ENCODE measurements at places on chromosomes 7 and 10.

DNA sequence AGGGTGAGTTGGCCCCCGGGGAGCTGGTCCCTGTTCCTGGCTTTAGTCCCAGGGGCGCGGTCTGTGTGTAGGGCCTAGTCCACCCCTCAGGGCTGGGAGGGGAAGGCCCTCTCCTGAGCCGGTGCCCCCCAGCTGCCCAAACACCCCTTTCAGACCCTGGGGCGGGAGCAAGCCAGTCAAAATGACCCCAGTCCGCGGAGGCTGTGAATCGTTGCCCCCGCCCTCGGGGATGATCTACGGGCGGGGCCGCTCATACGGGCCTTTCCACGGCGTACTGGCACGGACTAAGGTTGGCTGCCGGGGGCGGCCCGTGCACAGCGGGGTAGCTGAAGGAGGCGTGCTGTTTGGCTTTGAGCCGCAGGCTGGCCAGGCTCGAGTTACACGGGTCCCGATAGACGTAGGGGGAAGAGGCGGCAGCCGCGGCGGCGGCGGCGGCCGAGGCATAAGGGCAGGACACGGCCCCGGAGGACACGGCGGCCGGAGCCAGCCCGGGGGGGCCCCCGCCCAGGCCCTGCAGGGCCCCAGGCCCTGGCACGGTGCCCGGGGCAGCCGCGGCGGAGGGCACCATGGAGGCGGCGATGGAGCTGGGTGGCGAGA lies 4.3 kb downstream of the ELOVL3 start:
- DNase-seq: no peak

DNA sequence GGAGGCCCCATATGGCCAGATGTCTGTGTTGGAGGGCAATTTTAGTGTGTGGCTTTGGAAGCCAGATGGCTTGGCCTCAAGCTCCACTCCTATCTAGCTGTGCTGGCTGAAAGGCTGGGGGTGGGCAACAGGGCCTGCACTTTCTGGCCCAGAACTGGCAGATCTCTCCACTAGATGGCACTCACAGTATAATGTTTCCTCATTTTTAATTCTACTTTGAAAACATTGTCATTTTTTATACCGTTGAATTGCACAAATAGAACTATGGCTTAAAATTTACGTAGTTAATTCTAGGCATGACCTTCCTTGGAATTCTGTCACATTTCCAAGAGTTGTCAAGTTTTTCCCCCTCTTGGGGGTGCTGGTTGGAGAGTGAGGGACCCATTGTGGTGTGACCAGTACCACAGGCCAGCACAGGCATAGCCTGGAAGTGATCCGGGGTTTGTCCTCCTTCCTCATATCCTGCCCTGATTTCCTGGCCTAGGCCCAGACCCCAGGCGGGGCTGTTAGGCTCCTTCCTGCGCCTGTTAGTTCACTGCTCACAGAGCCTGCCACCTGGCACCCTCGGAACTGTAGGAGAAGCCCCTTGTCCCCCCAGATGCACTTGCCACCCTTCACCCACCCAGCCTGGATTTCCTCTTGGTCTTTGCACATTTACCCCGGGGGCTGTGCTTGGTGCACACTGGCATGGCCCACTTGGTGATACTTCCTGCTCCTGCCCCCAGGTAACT lies 52.8 kb downstream of the ARHGAP22 start:
- peak; percentile 45 for DNase-seq

- no peak for DNase-seq
These were observed 40.0 kb downstream of the MKI67 start for GRCh38 chr10:128086003-128086863.

DNA sequence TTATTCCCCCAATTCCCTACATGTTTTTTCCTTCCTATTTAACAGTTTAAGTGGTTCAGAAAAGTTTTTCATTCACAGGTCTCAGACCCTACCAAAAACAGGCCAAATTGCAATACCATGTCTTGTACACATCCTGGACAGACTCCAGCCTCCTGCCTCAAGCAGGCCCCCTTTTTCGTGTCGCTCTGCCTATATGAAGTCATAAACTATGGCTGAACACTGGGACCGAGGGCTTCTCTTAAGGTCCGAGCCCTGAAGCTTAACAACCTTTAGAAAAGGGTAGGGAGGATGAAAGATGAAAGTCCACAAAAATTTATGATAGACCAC lies 1.4 kb downstream of the FBXW4 start:
- DNase-seq: no peak

DNA sequence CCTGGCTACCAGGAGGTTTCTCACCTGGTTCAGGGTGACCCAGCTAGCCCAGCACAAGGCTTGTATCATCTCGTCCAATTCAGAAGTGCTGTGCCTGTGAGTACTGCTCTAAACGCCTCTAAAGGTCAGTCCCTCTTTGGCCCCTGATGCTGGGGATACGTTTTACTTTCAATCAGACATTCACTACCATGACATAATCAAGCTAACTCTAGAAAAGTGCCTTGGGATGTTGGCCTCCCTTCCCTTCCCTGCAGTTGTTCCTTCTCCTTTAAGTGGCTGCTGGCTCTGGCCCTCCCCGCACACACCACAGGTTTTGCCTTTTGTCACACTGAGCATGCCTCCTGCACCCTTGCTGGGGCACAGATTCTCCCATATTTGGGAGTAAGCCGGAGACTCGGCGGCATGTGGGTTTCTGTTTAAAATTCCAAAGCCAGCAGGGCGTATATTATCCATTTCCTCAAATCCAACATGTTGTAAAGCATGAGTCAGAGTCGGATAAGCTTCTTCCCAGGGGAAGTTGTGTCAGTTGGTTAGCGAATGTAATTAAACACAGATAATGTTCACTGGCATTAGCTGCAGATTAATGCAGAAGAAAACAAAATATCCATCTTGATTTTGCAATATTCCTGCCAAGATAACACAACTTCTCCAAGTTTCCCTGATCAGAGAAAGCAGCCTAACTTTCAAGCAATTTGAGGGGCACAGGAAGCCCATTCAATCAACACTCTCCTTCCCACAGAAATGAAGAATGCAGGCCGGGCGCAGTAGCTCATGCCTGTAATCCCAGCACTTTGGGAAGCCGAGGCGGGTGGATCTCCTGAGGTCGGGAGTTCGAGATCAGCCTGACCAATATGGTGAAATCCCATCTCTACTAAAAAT lies 31.8 kb upstream of the VCL start:
- no peak for DNase-seq

All from GDM1 (cell line).